ENCODE measurements at places on chromosomes 5 and 9.

GRCh38 chr5:82163452-82164175 lies 114.5 kb downstream of the RPS23 start:
- DNase-seq: no peak

GRCh38 chr9:83342006-83342405 lies 196.2 kb downstream of the FRMD3 start:
- no peak for DNase-seq

GRCh38 chr5:1324301-1324700 lies 20.6 kb downstream of the CLPTM1L start:
- DNase-seq: no peak

GRCh38 chr9:125099816-125100215 lies 43.5 kb downstream of the SCAI start:
- DNase-seq: no peak

DNA sequence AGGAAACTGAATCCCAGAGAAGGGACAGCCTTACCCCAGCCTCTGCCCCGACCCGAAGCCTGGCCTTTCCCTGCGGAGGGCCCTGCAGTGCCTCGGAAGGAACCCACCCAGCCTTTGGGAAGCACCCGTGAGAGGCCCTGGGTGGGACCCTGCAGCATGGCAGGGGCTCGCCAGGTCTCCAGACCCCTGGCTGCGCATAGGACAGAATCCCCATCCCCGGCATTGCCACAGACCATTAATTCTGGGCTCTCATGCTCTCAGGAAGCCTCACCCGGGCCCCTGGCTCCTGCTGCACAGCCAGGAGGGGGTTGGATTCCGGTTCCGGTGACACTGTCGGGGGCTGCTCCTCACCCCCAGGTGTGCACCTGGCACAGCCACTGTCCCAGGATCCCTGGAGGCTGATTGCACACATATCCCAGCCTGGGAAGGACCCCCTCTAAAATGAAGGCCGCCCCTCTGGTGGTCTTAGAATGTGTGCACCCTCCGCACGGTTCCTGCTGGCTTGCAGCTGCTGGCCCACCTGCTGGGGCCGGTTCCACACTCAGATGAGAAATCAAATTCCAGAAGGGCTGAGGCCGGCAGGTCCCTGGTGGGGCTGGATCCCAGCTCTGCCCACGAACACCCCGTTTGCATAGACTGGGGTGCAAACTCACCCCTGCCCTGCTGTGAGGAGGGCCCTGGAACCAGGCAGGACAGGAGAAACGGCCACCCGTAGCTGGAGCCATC lies 4.7 kb downstream of the EGFL7 start:
- DNase-seq: no peak

- DNase-seq: no peak
Observed at GRCh38 chr5:3175416-3175815, 420.2 kb upstream of the IRX1 start.

- no peak for DNase-seq
Observed at GRCh38 chr5:11985993-11986392, 81.7 kb upstream of the CTNND2 start.

DNA sequence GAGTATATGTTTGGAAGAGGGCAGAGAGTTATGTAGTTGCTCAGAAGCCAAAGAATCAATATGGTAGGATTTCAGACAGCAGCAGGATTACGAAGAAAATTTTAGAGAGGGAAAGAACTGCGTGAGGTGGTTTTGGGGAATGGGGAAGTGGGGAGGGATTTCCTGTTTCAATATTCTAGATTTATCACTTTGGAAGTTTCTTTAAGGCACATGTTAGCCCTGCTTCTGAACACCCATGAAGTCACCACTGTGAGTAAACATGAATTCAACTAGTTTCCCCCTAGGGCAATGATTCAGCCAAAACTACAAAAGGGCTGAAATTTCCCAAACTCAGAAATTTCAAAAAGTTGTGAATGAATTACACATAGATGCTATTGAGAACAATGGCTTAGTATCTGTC lies 132.2 kb downstream of the EBF1 start:
- no peak for DNase-seq

- no peak for DNase-seq
Observed at GRCh38 chr5:101284736-101285375, 381.8 kb upstream of the ST8SIA4 start.

GRCh38 chr5:32499261-32499660 lies 54.7 kb upstream of the ZFR start:
- no peak for DNase-seq

DNA sequence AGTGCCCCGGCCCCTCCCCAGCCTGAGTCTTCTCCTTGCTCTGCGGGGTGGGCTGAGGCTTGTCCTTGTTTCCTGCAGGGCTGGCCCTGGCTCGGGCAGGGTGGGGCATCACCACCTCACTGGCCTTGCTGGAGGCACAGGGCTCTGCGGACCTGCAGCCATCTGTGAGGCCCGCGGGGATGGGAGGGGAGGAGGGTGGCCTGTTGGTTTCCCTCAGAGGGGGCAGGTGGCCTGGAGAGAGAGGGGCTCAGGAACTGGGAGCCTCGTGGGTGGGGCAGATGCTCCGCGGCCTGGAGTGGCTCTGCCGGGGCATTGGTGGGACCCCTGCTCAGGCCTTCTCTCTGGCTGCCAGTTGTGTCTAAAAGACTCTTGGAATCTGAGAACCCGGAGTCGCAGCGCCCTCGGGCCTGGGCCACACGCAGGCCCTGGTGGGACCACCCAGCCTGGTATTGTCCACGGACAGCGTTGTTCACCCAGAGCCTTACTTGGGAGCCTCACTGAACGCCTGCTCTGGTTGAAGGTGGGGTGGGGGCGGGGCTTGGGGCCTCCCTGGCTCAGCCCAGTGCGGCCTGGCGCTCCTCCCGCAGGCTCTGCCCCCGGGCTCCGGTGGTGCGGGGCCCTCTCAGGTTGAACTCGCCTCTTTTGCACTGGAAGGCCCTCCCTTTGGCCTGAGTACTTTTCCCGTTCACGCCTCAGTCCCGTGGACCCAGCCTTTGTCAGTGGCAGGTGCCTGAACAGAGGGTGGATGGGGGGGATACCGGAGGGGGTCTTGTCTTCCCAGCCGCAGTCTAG lies 111.3 kb downstream of the RXRA start:
- no peak for DNase-seq

Data from fibroblast of skin of left biceps (primary cell).